ENCODE measurements at places on chromosomes 16 and 17.

DNA sequence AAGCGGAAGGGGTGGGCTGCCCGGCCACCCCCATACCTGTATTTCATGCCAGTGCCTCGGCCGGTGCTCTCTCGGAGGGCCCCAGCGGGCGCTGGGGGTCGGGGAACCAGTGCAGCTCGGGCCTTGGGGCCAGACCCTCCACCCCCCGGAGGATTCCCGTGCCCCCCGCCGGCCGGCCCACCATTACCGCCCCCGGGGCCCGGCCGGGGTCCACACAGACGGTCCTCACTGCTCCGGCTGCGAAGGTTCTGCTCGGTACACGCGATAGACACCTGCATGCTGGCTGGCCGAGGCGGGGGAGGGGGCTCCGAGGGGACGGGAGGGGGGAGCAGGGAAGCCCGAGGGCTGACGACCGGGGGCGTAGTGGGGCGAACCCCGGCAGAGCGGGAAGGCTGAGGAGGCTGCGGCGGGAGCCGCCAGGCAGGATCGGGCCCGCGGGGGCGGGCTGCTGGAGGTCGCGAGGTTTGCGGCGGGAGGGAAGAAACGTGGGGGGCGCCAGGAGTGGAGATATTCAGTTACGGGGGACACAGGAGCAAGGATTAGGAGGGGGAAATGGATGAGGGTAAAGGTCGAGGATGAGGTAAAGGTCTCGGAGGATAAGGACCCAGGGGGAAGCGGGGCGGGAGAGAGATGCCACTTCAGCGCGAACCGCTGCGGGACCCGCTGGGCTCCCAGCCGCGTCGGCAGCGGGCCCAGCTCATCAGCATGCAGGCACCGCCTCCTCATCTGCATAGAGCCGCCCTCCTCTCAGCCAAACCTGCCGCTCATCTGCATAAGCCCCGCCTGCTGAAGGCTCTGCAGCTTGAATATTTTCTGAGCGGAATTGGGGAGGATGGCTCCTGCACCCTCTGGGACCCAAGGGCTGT, at the start of gene KCNAB3:
KCNAB3 (minus strand) TSS at position 699 of the 866 bp plus-strand sequence; CDS start at position 278, 421 bp downstream.
- no peak for DNase-seq

DNA sequence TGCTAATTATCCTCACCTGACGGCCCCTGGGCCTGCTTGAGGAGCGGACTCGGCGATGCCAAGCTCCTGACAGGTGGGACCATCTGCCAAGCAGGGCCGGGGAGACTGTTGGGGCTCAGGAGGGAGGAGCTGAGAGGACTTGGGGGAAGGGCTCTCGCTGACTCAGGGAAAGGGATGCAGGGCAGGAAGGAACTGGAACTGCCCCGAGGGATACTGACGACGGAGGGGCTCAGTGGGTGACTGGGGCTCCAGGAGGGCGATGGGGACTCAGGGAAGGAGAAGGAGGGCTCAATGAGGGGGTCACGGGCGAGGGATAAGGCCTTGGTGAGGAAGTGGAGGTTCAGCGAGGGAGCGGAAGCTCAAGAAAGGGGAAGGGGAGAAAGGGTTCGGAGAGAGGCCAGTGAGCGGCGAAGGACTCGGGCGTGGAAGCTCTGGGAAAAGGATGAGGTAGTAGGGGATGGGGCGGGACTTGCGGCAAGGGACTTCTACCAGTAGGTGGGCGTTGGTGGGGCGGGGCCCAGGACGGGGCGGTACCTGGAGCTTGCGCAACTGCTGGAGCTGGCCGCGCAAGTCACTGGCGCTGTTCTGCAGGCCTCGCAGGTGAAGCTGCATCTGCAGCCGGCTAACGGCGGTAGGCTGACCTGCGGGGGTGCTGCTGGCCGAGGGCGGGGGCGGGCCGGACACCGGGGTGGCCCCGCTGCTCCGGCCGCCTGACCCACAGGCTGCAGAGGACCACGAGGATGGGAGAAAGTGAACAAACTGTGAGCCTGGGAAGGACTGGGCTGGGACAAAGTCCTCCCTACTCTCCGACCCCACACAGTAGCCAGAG, 46.5 kb downstream of the SRCIN1 start:
- DNase-seq, result peak; percentile 83

GRCh38 chr16:4303973-4304372, 11.9 kb upstream of the GLIS2 start:
- DNase-seq, result no peak

- no peak for DNase-seq
Measured at GRCh38 chr16:622920-623280, 7.9 kb upstream of the WFIKKN1 start.

GRCh38 chr17:45791935-45792334, 7.8 kb downstream of the CRHR1 start:
- DNase-seq, result no peak

- DNase-seq, result no peak
Measured at GRCh38 chr17:63944736-63945499, 12.8 kb upstream of the CD79B start.

GRCh38 chr17:73349138-73349537, 37.3 kb upstream of the CDC42EP4 start:
- DNase-seq, result no peak

DNA sequence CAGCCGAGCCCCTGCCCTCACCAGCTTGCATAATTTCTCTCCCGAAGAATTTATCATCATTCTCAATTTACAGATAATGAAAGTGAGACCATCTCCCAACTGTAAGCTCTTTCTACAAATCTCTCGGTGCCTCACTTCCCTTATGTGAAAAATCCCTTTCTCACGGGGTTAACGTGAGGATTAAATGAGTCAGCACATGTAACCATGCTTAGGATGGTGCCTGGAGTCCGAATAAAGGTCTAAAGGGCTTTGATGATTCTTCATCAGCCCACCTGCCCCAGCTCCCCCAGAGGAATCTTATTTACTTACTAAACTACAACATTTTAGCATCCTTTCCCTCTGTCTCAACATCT, 24.8 kb upstream of the PIK3R6 start:
- DNase-seq, result no peak

- DNase-seq, result no peak
Measured at GRCh38 chr17:31089471-31089870, 5.3 kb upstream of the NF1 start.

- DNase-seq, result no peak
Measured at GRCh38 chr16:57647136-57647875, 18.9 kb downstream of the ADGRG1 start.

DNA sequence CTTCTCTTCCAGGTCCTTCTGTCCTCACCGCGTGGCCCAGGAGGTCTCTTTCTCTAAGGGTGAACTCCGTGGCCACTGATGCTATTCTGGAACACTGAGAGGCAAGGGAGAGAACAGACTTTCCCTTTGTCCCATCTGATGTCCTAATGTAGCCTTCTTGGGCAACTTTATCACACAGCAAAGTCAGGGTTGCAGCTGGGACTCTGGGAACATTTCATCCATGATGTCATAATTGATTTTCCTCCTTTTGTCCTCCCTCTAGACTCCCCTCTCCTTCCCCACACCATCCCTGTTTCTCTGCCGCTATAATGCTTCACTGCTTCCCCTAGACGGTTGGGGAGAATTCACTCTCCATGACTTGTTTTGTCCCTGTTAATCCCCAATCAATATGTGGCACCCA, 201.0 kb downstream of the SHISA9 start:
- no peak for DNase-seq

DNA sequence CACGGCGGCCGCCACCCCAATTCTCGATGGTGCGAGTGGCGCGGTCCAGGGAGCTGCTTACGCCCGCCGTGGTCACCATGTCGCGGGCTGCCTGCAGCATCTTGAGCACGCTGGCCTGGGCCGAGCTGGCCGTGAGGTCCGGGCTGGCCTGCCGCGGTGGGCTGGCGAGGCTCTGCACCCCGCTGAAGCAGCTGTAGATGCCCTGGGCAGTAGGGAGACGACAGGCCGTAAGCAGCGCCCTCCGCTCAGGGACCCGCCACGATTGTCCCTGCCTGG, 16.4 kb downstream of the GRIN2C start:
- no peak for DNase-seq

DNA sequence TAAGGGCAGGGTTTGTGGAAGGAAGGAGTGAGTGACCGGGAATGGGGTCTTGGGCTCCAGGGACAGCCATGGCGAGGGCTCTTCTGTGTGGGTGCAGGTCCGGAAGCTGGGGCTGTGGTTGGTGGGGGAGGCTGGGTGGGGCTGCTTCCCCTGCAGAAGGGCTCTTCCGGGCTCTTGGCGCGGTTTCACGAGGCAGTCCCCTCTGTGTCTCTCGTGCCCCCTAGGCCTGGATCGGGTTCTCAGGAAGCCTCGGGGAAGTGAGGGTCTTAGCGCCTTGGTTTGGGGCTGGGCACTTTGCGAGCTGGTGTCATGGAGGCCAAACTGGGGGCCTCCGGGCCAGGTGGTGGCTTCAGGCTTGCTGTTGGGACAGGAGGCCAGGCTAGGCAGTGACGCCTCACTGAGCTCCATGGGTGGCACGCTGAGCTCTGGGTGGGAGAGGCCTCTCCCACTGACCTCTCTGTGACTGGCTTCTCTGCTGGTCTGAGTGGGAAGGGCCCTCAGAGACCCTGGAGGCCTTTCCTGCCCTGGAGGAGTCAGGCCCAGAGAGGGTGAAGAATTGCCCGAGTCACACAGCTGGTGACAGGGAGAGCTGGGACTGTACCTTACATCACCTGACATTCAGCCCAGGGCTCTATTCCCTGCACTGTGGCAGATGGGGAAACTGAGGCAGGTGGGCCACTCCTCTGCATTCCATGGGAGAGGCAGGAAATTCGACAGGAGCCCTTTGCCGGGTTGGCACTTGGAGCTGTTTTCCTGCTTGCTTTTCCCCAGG, 8.2 kb downstream of the ADCY7 start:
- no peak for DNase-seq

- no peak for DNase-seq
Measured at GRCh38 chr17:21113049-21113690, 13.6 kb upstream of the DHRS7B start.

- DNase-seq, result peak; percentile 1
Measured at GRCh38 chr16:17921357-17921978, 415.1 kb downstream of the NPIPA8 start.

GRCh38 chr17:4903051-4903818, at the start of gene CHRNE:
CHRNE (minus strand) TSS chr17:4903098; CDS start chr17:4903063, 35 bp downstream.
- peak; percentile 49 for DNase-seq

DNA sequence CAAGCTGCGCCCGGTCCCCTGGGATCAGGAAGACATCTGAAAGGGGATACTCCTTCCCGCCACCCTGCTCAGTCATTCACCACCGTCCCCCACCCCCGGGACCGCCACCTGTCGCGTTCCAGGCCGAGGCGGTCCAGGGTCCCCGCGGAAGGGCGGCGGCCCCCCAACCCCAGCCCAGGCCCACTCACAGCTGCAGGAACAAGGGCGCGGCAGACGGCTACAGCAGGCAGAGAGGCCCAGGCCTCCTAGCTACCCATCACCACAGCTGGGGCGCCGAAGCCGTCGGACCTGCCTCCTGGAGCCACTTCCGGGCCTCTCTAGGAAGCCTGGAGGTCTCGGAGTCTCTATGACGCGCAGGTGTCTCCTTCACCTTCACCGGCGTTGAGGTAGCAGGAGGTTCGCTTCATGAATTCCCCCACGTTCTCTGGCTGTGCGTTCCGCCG, at the start of gene SDR42E1:
SDR42E1 (minus strand) TSS at position 272 of the 443 bp plus-strand sequence. CDS start 10,612 bp downstream, outside the sequence.
- peak; percentile 24 for DNase-seq

- peak; percentile 83 for DNase-seq
Measured at GRCh38 chr16:31476303-31477219, 4.6 kb downstream of the TGFB1I1 start.

GRCh38 chr17:80316431-80316830, 55.8 kb downstream of the RNF213 start:
- DNase-seq, result no peak

GRCh38 chr17:79388556-79389295, 222.1 kb downstream of the RBFOX3 start:
- DNase-seq, result no peak

GRCh38 chr16:86634292-86634691, 55.9 kb downstream of the FOXL1 start:
- DNase-seq, result no peak

DNA sequence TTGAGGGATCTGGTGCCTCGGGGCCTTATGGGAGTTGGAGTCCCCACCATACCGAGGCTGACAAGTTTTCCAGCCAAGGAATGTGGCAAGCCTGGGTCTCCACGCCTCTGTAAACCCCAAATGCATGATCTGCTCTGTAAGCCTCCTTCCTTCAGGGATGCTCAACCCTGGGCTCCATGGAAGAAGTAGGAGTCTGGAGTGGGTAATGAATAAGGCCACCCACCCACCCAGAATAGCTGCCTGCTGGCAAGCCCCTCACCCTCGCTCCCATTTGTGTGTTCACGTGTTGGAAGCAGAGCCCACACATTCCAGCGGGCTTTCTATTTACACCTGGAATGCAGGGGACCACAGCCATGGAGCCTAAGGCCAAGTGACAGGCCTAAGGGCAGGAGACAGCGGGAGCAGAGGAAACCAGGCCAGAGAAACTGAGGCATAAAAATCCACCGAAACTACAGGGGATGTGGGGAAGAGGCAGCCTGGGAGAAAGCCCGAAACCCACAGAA, 4.4 kb downstream of the DLG4 start:
- no peak for DNase-seq

GRCh38 chr16:16910666-16911065, 531.7 kb downstream of the NPIPA7 start:
- DNase-seq, result no peak

GRCh38 chr17:58147930-58148434, at the start of gene OR4D1:
OR4D1 (plus strand) TSS chr17:58148384; CDS start chr17:58155154, 6,770 bp downstream.
- DNase-seq, result no peak

DNA sequence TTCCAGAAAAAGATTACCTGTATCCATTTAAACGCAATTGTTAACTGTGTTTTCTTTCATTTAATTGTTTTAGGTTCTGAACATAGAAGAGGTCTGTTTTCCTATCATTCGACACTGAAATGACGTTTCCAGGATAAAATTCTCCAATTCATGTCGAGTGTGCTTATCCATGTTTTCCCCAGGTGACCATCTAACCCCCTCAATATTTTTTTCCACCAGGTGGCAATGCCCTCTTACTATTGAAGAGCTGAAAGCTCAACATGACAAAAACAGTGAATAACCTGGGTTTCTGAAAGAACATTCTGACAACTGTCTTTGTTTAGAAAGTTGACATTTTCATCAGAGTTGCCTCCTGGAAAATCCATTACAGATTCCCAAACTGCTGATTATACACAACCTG, 948.7 kb downstream of the KCNJ2 start:
- DNase-seq, result no peak

DNA sequence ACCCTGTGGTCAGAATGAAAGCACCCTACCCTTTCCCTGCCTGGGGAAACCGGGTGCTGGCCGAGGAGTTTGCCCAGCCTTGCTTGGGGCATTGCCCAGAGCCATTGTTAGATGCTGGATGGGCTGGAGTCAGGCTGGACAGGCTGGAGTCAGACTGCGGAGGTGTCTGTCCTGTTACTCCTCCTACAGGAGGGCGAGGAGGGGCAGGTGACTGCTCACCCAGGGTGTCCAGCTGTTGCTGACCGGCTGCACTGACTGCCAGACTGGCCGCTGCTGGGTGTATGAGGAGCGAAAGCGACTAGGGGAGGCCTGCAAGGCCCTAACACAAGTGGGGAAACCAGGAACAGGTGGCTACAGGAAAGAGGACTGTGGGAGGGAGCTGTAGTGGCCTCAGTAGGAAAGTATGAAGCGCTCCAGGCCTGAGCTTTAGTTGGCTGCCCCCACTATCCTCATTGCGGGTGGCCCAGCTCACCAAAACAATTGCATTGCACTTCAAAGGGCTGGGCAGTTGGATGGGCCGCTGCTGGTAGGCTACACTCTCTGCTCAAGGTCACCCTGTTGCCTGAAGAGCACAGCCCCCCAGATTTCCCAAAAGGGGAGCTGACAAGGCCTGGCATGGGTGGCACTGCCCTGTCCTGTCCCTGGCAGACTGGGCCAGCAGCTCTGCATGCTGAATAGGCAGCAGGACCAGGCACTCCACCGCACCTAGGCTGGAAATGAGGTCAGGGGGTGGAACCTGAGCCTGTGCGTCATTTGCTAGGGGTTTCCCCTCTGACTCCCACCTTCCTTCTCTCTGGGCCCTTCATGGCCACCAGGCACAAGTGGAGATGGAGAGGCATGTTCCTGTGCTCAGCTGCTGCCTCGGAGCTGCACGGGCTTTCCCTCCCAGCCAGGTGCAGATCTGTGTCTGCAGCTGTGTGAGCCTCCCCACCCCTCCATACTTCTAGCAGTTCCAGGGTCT, 18.4 kb downstream of the LDHD start:
- peak; percentile 44 for DNase-seq
